CD4-positive, alpha-beta T cell treated with Interleukin-10 for 1 hour (primary cell): ENCODE measurements at places on chromosomes 3 and 15.

DNA sequence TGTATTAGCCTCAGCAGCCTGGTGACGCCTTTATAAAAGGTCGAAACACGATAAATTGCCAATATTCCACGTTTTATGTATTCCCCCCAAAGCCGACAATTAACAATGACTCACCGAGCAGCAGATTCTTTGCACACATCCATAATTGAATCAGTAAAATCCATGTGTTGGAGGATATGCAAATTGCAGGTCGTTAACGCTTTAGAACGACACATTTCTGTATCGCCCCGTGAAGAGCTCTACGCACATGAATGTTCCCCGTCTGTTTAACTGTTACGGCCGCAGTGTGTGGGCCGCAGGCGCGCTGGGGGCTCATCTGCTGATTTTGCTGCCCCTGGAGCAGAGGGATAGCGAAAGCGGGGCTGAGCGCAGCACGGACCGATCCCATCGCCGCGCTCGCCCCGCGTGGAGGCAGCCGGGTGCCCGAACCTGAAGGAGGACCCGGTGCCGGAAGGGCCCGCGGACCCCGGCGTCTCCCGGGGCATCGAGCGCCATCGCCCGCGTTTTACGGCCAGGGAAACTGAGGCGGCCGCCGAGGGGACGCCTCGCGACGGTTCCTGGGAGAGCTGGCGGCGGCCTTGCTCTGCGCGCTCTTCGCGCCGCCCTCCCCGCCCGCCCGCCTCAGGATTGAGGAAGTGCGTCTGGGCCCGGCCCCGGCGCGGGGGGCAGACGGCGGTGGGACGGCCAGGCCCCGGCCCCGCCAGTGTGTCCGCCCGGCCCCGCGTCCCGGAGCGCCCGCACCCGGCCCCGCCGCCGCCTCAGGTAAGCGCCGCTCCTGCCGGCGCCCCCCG, at the start of gene LRRK1:
TSS of gene LRRK1 (plus strand) at position 668 of the 791 bp plus-strand sequence. CDS start 5,276 bp downstream, outside the sequence.
- no peak for DNase-seq

GRCh38 chr3:186789554-186790260, 6.3 kb downstream of the EIF4A2 start:
- DNase-seq = peak; percentile 16

DNA sequence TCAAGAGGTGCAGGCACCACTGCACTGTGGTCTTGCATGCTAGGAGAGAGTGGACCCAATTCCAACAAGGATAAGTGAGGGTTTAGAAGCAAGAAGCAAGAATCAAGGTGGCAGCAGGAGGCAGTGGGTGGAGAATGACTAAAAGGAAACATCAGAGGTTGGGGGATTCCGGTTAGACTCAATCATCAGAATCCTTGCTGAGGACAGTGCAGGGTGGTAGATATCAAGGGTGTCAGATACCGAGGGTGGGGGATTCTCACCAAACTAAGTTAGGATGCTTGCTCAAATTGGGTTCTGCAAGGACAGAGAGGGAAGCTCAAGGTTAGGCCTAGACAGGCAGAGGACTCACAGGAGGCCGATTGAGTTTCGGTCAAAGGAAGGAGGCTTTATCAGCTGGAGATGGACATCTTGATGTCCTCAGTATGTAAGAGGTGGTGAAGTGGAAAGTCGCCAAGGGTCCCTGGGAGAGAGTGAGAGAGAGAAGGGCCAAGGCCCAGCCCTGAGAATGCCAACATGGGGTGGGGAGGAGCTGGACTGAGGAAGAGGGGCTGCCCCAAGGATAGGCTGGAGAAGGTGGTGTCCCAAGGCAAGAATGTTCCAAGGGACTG, 102.2 kb downstream of the ARNT2 start:
- DNase-seq = no peak

DNA sequence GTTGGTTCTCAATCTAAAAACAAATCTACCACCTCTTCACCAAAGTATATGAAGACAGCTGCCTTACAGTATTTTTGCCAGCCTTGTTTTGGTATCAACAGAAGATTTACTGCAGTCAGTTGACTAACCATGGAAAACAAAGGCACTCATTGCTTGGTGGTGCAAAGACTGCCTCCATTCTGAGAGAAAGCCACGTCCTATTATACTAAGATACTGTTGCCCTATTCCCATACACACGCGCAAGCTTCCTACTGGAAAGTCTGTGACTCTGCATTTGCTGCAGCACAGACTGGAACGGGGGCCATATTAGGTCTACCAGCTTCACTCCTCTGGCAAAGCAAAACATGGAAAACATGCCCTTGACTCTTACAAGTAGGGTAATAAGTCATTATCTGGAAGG, 18.0 kb downstream of the MTMR10 start:
- DNase-seq = no peak

DNA sequence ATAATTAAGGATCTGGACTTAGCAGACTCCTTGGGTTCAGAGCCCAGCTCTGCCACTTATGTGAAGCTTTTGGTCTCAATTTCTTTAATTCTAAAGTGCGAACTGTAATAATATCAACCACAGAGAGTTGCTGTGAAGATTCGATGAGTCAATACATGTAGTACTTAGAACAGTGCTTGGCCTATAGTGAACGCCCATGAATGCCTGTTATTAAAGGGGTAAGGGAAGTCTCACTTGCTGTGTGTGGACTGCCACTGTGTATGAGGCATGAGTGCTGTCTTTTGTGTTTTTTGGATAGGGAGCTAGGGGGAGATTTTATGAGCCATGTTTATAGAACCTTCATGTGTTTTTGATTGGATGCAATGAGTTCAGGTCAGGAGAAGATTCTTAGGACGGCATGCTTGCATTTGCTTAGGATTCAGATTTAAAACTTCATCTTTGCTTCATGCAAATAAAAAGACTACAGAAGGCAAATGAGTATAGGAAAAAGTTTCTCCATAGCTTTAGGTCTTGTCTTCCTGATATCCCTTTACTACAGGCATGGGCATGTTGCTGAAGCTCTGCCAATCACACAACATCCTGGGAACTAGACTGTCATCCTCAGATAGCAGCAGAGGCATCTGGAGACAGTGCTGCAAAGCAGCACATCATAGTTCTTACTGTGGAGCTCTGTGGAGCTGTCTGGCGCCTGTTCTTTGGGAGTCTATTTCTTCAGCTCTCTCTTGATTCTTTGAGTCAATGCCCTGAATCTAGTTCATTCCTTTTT, 50.0 kb downstream of the PLS1 start:
- no peak for DNase-seq

DNA sequence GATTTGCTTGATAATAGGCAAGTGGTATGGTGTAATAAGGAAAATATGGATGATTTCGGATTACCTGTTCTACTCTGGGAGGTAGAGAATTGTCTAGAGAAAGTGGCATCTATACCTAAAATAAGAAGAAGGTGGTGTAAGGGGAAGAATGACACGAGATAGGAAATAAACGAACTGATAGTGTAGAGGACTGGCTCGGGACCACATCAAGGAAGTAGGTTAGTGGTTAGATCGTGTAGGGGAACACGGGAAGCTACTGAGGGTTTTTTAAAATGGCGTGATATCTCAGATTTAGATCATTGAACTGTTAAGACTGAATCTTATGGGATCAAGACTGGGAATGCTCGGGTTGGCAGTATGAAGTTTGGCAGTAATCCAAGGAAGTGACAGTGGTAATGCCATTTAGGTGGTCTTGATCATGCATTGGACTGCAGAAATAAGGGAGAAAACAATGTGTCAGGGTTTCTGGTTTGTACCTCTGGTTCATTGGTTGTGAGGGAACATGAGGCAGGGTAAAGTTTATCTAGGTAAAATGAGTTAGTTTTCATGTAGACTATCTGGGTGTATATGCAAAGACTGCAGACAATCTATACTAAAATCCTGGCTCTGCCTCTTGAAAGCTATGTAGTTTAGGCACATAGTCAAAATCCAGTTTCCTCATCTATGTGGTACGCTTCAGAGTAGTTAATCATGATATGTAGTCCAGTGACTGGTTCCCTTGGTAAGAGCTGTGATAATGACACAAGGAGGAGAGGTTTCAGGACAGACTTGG, 7.4 kb downstream of the RPL14 start:
- peak; percentile 62 for DNase-seq

DNA sequence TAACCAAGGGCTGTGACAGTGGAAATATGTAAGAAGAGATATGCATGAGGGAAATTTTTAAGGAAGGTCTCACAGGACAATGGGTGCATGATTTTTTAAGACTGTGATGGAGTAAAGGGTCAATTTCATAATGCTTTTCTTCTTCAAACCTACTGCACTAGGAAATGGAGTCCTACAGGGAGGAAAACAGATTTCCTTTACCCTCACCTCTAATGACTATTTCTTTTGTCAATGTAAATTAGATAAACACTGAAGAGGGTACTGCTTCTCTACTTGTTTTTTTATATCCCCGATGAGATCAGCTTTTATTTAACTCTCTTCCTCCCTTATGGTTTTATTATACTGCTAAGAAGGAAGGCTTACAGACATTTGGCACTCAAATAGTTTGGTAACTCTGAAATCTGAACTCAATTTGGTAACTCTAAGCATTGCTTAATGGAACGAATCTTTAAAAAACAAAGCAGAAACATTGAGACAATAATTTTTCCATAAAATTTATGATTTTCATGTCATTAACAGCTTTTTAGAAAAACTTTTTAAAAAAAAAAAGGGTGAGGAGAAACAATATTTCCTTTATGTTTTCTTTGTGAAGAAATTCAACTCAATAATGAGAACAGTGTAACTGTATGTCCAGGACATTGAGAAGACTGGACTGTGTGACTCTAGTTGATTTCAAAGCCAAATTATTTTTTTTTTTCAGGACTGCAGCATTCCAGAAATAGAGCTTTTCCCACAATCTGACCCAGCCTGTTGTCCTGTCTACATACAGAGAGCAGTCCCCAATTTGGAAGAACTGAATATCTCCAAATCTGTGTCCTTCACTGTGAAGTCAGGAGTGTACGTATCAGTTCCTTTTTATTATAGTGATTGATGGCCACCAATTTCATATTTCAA, 64.4 kb downstream of the CRYBG3 start:
- no peak for DNase-seq

- DNase-seq = no peak
These were observed 55.0 kb downstream of the TMEM44 start for GRCh38 chr3:194577986-194578905.

DNA sequence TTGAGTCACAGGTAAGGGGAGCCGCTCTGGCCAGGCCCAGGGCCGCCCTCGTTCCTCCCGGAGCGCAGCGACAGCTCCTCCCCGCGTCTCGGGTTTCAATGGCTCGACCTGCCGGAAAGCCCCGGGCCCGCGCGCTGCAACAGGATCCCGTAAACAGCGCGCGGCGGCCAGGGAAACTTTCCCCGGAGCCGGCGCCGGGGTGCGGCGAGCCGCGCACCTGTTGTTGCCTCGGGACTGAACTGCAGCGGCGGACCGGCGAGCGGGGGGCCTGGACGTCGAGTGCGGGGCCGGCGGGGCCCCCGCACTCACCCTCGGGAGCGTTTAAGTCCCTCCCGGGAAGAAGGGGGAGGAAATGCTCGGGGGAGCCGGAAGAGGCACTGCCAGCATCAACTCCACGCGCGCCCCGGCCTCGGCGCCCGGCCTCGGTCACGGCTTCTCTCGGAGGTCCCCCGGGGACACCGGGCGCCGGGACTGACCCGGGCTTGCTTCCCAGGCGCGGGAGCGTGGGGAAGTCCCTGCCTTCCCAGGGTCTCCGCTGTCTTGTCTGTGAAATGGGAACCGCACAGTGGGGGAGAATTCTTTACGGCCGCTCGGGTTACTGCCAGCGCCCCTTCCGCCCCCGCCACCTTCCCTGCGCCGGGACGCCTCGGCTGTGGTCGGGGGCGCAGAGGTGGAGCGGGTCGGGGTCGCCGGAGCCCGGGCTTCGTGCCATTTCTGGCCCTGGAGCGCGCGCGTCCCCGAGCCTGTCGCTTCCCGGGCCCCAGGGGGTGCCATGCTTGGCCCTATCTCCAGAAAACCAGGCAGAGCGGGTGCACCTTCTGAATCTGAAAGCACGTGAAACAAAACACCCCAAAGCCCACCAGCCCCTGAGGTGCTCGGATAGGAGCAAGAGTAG, 7.5 kb upstream of the PGPEP1L start:
- DNase-seq = peak; percentile 26

DNA sequence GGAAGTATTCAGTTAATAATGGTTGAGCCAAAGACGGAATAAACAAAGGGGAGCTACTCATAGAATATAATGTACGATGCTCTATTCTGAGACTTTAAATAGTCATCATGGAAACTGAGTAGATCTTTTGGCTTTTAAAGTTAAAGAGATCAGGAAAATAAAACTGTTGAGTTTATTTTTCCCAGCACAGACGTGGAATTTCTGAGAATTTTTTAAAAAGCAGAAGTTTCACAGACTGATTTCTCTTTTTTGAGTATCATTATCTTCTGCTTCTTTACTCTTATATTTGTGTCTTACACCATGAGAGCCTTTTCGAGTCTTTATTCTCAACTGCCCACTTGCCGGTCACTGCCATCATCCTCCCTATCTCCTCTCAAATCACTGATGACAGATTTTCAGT, 13.2 kb downstream of the P2RY14 start:
- DNase-seq = no peak

DNA sequence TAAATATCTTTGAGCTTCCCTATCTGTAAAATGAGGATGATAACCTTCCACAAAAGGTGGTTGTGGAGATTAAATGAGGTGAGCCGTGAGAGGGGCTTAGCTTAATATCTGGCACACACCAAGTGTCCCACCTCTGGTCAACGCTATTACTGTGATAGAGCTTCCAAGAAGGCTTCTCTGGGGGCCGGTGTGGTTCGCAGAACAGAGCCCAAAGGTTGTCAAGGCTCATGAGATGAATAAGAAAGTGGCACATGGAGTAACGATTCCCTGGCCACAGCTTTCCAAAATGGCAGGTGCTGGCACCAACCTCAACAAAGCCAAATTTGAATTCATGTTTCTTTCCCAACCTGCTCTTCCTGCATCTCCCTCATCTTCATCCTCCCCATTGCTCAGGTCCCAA, 10.4 kb downstream of the KY start:
- no peak for DNase-seq
